A549 treated with ZK216348 at 1 μM for 4 hours (cell line): ENCODE measurements at places on chromosomes 5 and 9. TPM values are rescaled to one million over a fixed set of nuclear protein-coding genes. Genes with fewer than 3 reads are reported as not detected.

HARS2 gene
- total RNA-seq, result 37.0 to 41.3 TPM (median 39.9 TPM) in 5 replicates

GARIN3 gene
- total RNA-seq, result not detected in 5 replicates

PPP2CA gene
- total RNA-seq, result 268 to 302 TPM (median 279 TPM) in 5 replicates

CBY3 gene
- total RNA-seq, result not detected in 5 replicates
